ENCODE measurements at places on chromosomes 3 and 15.

GRCh38 chr3:36248374-36248773, 131.9 kb upstream of the STAC start:
- DNase-seq = no peak

- DNase-seq = no peak
Measured at GRCh38 chr15:61457050-61457733, 228.1 kb upstream of the RORA start.

- no peak for DNase-seq
Measured at GRCh38 chr15:54312528-54312927, 334.3 kb downstream of the UNC13C start.

DNA sequence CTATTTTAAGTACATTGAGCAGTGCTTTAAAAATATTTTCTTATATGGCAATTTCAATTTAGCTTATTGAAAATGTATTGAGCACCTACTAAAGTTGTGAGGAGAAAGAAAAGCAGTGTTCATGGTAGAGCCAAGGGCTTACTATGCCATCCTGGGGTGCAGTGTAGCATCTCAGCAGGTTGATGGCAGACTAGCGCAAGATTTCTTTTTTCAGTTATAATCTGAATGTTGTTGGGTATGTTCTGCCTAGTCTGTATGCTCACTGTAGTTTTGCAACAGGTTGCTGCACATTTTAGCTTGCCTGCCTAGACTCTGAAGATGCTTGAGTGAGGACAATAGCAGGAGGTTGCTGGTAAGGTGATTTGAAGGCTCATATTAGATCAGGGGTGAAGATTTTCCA, 103.1 kb upstream of the UNC13C start:
- no peak for DNase-seq

GRCh38 chr3:197495059-197495455, 60.7 kb downstream of the BDH1 start:
- DNase-seq = no peak

DNA sequence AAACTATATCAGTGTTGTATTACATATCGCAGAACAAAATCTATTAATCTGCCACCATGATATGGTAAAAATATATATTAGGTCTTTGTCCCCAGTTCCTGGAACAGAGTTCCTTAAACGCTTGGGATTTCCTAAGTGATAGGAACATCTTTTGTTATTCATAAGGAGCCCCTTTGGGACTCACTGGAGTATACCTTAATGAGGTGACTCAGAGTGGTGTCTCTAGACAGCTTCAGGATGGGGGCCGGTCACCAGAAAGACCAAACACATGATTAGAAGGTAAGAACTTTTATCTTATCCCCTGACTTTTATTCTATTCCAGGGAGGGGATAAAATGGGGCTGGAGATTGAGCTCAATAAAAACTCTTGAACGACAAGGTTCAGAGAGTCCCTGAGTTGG, 12.3 kb upstream of the CHCHD6 start:
- DNase-seq = no peak

GRCh38 chr3:157948605-157949383, 157.4 kb downstream of the SHOX2 start:
- no peak for DNase-seq

DNA sequence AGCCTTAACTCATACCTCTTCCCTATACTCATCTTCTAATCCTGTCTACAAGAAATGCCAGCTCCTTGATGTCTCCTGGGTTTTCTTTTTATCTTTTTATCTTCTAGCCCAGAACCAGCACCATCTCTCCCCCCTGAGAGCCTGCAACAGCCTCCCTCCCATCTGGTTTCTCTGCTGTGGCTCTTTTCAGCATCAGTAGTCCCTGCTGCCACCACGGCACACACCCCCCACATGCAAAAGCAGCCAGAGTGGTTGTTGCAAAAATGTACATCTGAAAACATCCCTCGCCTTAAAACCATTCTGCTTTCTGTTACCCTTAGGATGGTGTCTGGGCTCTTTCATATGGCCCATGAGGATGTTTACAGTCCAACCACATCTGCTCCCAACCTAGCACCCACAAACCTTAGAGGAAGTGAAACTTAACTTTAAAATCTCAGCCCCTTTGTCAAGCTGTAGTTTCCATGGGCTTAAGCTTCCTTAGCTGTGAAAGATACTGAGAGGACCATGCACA, 775 bp downstream of the TTC21A start:
- DNase-seq = no peak

GRCh38 chr3:192737506-192737905, 10.2 kb upstream of the FGF12 start:
- DNase-seq = no peak

GRCh38 chr3:186847437-186847836, 4.9 kb downstream of the ADIPOQ start:
- DNase-seq = no peak

DNA sequence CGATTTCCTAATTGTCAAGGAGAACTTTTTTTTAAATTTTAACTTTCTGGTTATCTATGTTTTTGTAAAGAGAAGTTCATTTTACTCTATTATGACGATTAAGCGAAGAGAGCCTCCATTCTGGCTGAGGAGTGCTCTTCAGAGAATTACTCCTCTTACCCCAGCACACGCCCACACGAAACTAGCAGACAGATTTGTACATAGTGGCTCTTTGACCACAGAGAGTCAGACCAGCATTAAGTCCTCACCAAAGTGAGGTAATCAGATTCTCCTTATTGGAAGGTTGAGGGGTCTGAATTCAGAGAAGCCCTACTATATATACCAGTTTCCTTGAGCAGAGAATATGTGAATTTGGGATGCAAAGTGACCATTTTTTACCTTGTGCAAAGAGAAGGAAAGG, 204.8 kb upstream of the TSC22D2 start:
- no peak for DNase-seq

DNA sequence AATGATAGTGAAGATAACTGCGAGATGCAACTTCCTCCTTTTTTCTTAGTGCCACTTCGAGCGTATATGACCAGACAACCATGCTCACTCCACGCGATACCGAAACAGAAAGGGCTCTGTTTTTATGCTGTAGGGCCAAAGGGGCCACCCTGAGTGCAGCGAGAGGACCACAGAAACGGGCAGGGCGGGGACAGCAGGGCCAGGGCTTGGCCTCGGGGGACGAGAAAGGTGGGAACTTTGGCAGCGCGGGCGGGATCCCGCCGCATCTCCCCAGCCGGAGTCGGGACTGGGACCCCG, 483 bp downstream of the VPS13C start:
- peak; percentile 39 for DNase-seq

DNA sequence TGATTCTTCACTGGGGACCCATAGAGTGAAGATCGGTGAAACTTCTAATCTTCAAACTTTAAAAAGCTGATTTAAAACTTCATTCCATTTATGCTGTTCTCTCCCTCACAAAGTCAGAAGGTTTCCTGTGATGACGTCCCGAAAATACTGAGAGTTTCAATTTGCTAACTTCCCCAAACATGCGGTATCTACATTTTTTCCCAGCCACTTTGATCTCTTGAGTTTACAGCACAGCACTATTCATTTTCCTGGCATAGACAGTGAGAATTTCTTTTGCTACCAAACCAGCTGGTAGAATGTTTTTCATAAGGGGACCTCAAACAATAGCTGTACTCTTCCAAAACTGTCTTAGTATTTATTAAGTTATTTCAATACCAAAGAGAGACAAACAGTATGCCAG, 156.8 kb downstream of the LSAMP start:
- no peak for DNase-seq

DNA sequence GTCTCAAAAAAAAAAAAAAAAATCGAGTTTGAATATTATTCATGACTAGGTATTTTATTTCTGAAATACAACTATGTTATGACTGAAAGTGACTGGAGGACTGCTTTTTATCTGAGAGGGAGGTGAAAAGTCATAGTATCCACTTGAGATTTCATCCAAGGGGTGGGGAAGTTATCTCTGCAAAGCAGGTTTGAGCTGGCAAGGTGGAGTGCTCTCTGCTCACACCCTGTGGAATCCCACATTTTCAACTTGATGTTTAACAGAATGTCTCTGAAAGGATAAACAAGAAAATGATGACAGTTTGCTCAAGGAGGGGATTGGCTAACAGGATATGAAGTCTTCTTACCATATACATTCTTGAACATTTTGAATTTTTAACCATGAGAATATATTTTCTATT, 27.3 kb upstream of the SEC62 start:
- no peak for DNase-seq

DNA sequence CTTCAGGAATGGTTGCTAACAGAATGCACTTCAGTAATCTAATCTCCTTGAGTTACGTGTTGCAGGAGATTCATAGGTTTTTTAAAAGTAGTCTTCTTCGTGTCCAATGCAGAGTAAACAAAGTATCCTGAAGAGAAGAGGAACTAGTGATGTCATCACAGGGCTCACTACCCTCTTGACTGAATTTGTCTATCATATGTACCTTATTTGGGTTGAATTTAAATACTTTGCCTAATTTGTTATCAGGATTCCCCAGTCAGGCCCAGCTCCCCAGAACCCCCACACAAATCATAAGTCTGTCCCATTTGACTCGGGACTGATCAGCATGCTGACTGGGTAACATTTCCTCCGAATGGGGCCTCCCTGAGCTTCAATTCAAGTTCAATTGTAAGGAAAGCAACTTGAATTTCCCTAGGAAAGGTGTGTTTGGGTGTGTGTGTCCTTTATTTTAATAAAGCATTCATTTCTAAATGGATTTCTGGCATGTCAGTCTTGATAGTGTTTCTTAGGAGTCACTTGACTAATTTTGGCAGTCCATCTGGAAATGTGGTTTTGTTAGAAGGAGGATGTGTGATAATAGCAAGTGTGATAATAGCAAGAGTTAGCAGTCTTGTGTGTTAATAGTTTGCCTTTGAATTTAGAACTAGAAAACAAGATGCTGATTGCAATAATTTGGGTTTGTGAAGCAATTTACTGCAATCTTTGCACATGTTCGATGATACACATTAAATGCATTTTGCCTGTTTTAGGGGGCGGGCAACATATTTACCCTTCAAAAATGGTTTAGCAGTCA, 21.9 kb downstream of the OXNAD1 start:
- no peak for DNase-seq

GRCh38 chr15:47991357-47991756, 129.4 kb upstream of the SLC24A5 start:
- no peak for DNase-seq

- no peak for DNase-seq
Measured at GRCh38 chr3:110324171-110324705, 747.4 kb upstream of the NECTIN3 start.

- no peak for DNase-seq
Measured at GRCh38 chr3:32888739-32889138, 62.7 kb upstream of the CCR4 start.

Measured in stimulated activated CD8-positive, alpha-beta memory T cell treated with anti-CD3 and anti-CD28 coated beads, Interleukin-15, amount 100 ng/mL, for 4 hours (primary cell).